ENCODE measurements at places on chromosomes 7 and 10.

DNA sequence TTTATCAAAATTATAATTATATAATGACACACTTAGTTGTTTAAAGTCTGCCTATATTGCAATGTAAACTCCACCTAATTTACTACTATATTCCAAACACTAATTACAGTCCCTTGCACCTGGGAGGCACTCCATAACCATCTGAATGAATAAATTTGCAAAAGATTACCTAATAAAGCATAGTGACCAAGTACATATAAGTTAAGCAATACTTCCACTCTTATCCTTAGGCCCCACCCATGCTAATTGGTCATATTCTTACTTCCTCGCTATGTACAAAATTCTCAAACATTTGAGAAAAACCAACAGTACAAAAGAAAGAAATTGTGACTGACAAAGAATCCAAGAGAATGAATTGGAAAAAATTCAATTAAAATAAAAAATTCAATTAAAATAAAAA lies 65.3 kb downstream of the ZFAND4 start:
- DNase-seq: no peak

DNA sequence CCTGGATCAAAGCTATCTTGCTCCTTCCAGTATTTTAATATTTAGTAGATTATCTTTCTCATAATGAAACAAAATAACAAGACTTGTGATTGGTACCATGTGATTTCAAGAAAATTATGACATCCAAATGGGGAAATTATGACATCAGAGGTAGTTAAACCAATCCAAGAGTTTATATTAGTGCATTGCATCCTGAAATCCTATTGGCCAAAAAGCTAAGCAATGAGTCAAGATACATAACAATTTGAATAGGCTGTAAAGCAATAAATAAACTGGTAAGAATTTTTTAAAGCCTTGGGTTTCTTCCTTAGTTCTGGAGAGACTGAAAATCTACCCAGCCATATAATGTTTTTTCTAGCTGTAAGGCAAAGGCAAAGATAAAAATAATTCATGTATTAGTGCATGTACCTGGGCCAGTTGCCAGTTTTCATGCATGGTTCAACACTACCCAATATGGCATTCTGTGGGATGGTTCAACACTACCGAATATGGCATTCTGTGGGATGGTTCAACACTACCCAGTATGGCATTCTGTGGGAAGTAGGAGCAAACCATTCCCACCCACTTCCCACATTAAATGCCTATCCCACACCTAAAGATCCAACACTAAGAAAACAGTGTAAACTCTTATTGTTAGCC lies at the start of gene RNF148:
RNF148 (minus strand) TSS at position 51 of the 639 bp plus-strand sequence. CDS start 172 bp downstream, outside the sequence.
- no peak for DNase-seq

GRCh38 chr10:7580520-7580919 lies 86.2 kb downstream of the ITIH5 start:
- no peak for DNase-seq

GRCh38 chr10:59127991-59128390 lies 48.5 kb upstream of the PHYHIPL start:
- DNase-seq: no peak

- no peak for DNase-seq
Observed at GRCh38 chr10:114653926-114654325, 4.1 kb downstream of the ABLIM1 start.

- DNase-seq: no peak
Observed at GRCh38 chr10:132451506-132452215, 54.7 kb downstream of the PWWP2B start.

DNA sequence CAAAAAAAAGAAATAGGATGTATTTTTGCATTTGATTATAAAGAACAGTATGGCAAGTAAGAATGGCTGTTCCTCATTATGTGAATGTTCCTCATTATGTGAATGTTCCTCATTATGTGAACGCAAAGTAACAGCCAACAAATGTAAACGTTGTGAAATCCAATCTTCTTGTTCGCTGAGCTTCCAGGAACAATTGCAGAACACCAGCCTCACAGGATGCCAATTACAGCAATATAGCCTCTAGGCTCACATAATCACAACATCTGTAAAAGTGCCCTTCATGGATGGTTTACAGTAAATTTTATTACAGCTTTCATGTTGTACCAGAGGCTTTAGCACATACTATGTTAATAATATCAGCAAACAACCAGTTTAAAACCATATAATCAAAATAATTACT lies 71.6 kb downstream of the THSD7A start:
- no peak for DNase-seq

GRCh38 chr7:27113991-27114769 lies 11.7 kb upstream of the HOXA2 start:
- DNase-seq: no peak

GRCh38 chr7:154990964-154991540 lies 11.9 kb downstream of the PAXIP1 start:
- no peak for DNase-seq

DNA sequence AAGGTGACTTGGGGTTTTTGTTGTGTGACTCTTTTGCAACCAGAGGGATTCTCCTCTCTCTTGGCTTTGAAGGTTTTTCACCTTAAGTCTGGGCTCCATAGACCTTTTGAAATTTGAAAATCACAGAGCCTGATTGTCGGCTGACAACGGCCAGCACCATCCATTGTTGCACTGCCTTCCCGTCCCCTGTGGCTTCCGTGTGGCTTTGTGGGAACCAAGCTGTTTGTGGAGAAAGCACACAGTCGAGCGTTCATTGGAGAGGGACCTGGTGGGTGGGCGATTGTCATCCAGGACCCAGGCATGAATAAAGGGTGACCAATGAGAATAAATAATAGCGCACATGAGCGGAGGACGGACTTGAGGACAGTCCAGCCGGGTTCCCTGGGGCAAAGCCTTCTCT lies 7.4 kb upstream of the RAMP3 start:
- no peak for DNase-seq

DNA sequence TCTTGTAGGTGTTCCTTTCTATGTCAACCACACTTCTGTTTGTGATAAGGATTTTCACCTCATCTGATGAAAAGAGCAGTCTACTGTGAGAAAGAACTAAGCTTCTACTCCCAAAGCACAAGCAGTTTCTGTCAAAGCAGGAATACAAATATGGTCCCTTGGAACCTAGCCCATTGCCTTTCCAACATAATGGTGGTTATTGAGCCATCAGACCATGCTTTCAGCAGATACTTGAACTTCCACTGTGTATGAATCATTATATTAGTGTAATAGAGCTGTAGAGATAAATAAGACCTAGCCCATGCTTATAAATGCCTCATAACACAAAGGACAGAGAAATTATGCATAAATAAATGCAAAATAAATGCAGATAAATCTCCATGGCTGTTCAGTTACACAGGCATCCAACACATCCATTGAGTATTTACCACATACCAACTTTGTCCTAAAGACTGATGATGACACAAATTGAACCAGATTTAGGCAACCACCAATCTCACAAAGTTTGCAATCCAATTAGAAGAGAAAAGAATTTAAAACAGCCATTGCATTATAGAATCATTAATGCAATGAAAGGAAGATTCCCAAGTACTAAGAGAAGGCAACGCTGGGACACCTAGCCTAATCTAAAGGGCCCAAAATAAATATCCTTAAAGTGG lies 729.4 kb upstream of the C7orf33 start:
- no peak for DNase-seq

- DNase-seq: no peak
Observed at GRCh38 chr7:41449694-41450093, 253.2 kb downstream of the INHBA start.

- no peak for DNase-seq
Observed at GRCh38 chr7:93350338-93350737, 118.2 kb downstream of the VPS50 start.

DNA sequence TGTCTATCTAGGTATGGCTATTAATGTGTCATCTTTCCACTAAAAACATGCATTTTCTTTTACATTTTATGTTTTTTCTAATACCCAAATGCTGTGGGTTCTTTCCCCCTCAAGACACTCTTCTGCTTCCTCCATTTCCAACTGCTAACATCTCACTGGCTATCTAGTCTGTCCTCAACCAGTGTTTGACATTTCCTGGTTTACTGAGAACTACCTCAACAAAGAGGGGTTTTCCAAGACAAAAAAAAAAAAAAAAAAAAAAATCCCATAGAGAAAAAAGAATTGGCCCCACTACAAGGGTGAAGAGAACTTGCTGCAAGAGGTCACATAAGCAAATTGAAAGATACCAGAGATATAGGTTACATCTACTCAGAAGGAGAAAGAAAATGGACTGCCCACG lies 359.7 kb downstream of the CRPPA start:
- no peak for DNase-seq

Data from stimulated activated CD8-positive, alpha-beta memory T cell treated with anti-CD3 and anti-CD28 coated beads, Interleukin-15, amount 100 ng/mL, for 1 hour (primary cell).